Omental fat pad (tissue), 4 donors: ENCODE measurements at places on chromosomes 6 and 20.

GRCh38 chr6:33995309-33996119 lies 150.4 kb downstream of the GRM4 start:
- no peak for DNase-seq

DNA sequence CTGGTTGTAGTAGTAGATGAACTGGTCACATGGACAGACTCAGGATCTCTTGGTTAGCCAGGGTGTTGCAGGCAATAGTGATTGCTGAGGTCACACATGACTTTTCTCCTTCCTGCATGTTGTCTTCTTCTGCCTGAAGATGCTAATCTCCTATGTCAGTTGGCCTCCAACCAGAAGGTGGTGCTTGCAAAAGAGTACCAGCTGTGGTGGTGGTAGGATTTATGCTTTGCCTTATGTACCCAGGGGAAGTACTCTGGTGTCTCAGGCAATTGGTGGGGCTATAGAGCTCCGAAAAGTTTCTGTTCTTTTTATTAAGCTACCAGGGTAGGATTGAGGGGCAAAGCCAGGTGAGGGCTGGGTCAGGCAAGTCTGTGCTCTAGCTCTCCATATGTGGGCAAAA lies 98.5 kb downstream of the CARMIL1 start:
- DNase-seq: no peak

DNA sequence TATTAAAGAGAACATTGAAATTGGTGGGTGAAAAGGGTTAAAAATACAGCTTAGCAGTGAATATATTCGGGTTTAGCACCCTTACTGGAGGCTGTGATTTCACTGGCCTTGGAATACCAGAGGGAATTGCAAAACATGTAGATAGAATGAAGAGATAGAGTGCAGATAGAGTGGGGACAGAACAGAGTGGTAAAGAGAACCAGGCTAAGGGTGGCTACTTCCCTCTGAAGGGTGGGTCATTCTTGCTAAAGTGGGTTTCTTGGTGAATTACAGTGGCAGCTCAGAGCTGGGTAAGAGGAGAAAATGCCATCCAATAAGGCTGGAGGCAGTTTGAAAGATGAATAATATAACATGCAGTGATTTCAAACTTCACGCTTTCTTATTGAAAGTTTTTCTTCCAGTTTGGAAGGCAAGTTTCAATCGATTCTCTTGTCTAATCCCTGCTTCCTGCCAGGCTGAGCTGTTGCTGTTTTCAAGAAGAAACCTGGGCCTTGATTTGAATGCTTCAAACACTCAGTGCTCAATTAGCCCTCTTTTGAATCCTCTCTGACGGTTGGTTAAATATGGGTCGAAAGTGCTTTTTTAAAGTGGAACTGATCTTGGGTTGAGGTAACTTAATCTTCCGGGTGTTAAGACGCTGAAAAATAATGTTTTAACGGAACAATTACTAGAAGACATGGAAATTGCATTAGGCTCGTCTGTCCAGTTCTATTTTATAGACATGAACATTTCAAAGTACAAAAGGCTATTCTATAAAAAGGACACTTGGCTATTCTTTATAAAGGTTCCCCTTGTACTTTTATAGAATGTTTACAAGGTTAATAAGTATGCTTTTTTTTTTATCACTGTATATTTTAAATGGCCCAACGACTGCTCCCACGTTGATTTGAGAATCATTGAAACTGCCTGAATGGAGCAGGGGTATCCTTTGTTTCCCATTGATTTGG lies 203.3 kb downstream of the BCAS1 start:
- DNase-seq: no peak

- DNase-seq: no peak
Observed at GRCh38 chr6:74720923-74721322, 484.9 kb downstream of the COL12A1 start.

GRCh38 chr6:37503309-37503965 lies 3.7 kb upstream of the CCDC167 start:
- DNase-seq: no peak
